ENCODE measurements at places on chromosomes 16 and 17.

GRCh38 chr16:14600164-14600563 lies 29.9 kb downstream of the PARN start:
- no peak for DNase-seq
- H3K36me3 ChIP-seq = peaks cover 3% of the 10 kb centered on the region
- no peak overlapping the region for H3K4me3 ChIP-seq
- H3K4me1 ChIP-seq = no peaks in the 10 kb centered on the region

- H3K4me1 ChIP-seq = peaks cover 3% of the 10 kb centered on the region
- H3K27ac ChIP-seq = no peak overlapping the region
- DNase-seq = no peak
- H3K36me3 ChIP-seq = no peaks in the 10 kb centered on the region
- no peaks in the 10 kb centered on the region for H3K27me3 ChIP-seq
- no peak overlapping the region for H3K4me3 ChIP-seq
Observed at GRCh38 chr16:67598527-67598926, 36.2 kb downstream of the CTCF start.

GRCh38 chr16:10525214-10525825 lies 55.1 kb downstream of the EMP2 start:
- no peaks in the 10 kb centered on the region for H3K27me3 ChIP-seq
- DNase-seq = no peak
- no peaks in the 10 kb centered on the region for H3K4me1 ChIP-seq
- no peak overlapping the region for H3K4me3 ChIP-seq
- no peak overlapping the region for H3K27ac ChIP-seq
- peaks cover 1% of the 10 kb centered on the region for H3K36me3 ChIP-seq

DNA sequence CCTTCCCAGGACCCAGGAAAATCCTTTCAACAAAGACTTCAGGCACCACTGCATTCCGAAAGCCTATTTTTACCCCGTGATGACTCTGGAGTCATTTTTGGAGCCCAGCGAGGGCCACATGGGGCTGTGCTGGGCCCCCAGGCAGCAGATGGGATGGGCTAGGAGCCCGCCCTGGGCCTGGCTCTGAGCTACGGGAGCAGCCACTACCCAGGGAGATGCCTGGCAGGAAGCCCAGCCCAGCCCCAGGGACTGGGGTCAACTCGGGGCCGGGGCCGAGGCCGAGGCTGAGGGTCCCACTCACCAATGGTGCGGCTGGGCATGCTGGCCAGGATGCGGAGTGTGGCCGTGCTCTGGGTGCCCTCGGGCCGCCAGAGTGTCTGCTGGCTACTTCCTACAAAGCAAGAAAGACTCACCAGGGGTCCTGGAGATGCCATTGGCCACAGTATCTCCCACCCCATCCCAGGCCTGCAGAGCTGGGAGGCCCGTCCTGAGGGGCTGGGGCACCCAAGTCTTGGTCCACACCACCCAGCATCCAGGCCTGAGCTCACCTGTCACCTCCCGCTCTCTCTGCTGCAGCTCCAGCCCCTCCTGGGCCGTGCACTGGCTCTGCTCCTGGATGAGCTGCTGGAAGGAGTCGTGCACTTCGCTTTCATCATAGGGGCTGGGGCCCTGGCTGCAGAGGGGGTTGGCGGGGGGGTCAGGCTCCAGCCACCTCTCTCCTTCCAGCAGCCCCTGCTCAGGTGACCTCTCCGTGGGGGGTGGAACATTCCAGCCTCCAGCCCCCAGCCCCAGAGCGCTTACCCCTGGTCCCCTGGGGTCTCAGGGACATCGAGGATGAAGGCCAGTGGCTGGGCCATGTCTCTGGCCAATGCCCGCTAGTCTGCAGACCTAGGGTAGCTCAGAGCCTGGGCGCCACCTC lies 2.3 kb downstream of the TMC6 start:
- peak; percentile 54 for DNase-seq
- H3K4me1 ChIP-seq = no peaks in the 10 kb centered on the region
- H3K27ac ChIP-seq = no peak overlapping the region
- no peaks in the 10 kb centered on the region for H3K36me3 ChIP-seq

DNA sequence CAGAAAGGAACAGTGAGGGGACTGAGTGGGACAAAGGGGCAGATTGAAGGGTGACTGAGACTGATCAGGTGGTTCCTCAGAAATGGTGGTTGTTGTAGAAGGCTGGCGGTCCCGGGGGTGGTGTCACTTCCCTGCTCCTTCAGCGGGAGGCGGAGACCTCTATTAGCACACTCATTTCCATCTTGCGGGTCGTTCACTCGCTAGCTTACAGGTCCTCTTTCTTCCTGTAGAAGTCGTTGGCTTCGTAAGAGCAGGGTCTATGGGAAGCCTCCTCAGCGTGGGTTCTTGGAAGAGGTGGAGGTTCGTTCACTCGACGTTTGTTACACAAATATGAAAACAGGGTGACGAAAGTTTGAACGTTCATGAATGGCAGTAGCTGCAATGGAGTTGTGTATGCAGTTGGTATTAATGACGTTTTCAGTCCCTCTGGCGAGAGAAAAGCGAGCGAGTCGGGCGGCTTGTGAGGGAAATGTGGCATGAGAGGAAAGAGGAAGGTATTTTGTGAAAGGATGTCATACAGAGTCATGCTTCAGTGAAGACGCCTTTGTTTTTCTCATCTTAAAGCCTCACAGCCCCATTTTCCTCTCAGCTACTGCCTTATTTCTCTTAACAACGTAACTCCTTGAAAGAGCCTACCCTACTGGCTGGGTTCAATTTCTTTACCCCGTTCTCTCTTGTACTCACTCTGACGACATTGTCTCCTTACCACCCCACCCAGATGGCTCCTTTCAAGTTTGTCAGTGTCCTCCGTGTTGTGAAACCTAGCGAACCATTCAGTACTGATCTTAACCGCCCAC lies 667 bp downstream of the EFCAB13 start:
- no peaks in the 10 kb centered on the region for H3K4me1 ChIP-seq
- no peaks in the 10 kb centered on the region for H3K36me3 ChIP-seq
- H3K27ac ChIP-seq = peak overlapping the region; percentile 57
- H3K4me3 ChIP-seq = peak overlapping the region; percentile 46

DNA sequence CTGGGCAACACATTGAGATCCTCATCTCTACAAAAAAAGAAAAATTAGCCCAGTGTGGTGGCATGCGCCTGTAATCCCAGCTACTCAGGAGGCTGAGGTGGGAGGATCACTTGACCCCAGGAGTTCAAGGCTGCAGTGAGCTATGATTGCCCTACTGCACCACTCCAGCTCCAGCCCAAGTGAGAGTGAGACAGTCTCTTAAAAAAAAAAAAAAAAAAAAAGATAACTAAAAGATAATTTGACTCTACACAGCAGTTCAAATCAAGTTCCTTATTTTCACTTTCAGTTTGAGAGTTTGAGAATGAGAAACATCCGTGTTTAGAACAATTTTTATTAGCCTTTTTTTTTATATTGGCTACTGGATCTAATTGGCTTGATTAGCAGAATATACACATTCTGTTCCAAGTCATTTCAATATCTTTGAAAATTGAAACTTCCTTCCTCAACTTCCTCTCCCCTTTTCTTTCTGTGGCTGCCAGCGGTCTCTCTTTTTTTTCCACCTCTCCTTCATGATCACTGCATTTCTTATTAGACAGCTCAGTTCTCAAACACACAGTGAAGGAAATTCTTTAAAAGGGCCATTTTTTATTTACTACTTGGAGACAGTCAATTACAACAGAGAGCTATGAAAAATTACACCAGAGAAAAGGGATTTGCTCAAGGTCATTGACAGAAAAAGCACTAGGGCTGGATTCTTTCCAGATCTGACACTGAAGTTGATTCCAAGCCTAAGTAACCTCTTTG lies 4.5 kb upstream of the ACSF2 start:
- H3K27me3 ChIP-seq = no peaks in the 10 kb centered on the region
- no peak overlapping the region for H3K27ac ChIP-seq
- DNase-seq = no peak
- H3K36me3 ChIP-seq = no peaks in the 10 kb centered on the region

- no peak overlapping the region for H3K27ac ChIP-seq
- no peaks in the 10 kb centered on the region for H3K27me3 ChIP-seq
- DNase-seq = no peak
- no peak overlapping the region for H3K4me3 ChIP-seq
Observed at GRCh38 chr17:77640252-77640651, 318.3 kb upstream of the TNRC6C start.

GRCh38 chr17:3890082-3890877 lies 2.6 kb downstream of the CAMKK1 start:
- H3K27ac ChIP-seq = peak overlapping the region; percentile 68
- no peaks in the 10 kb centered on the region for H3K36me3 ChIP-seq
- H3K4me3 ChIP-seq = no peak overlapping the region
- H3K27me3 ChIP-seq = no peaks in the 10 kb centered on the region

DNA sequence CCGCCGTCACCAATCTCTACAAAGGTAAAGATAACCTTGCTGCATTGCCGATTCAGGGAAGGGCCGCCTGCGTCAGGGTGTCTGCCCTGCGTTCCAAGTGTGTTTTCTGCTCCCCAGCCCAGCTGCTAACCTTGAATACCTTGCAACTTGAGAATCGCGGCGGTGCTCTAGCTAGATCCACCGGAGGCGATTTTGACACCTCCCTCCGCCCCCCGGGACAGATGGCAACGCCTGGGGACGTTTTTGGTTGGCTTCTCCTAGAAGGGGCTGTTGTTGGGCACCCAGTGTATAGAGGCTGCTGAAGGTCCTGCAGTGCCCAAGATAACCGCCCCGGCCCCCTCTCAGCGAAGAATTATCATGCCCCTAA lies 1.5 kb downstream of the HAPSTR1 start:
- H3K27ac ChIP-seq = no peak overlapping the region
- DNase-seq = no peak
- H3K4me1 ChIP-seq = peaks cover 4% of the 10 kb centered on the region
- peaks cover 2% of the 10 kb centered on the region for H3K27me3 ChIP-seq

DNA sequence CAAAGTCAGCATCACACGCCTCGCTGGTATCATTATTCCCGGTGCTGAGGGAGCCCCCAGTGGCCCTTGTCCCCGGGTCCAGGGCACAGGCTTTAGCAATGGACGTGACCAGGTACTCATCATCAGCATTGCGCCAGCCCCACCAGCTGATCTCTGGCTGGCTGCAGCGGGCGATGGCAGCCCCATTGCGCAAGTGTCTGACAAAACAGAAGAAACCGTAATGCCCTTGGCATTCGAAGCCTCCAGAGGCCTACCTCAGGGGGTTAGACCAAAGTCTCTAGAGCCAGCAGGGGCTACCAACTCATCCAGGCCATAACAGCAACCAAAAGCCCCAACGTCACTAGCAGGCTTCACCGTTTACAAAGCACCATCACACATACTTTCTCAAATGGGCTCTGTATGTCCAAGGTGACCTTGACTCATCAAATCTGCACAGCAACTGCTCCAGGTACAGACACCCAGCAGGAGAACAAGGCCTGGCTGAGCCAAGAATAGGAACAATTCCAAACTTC lies 7.3 kb downstream of the MTMR4 start:
- H3K4me3 ChIP-seq = no peak overlapping the region
- DNase-seq = no peak
- no peak overlapping the region for H3K27ac ChIP-seq
- no peaks in the 10 kb centered on the region for H3K4me1 ChIP-seq
- no peaks in the 10 kb centered on the region for H3K27me3 ChIP-seq
- H3K36me3 ChIP-seq = no peaks in the 10 kb centered on the region

DNA sequence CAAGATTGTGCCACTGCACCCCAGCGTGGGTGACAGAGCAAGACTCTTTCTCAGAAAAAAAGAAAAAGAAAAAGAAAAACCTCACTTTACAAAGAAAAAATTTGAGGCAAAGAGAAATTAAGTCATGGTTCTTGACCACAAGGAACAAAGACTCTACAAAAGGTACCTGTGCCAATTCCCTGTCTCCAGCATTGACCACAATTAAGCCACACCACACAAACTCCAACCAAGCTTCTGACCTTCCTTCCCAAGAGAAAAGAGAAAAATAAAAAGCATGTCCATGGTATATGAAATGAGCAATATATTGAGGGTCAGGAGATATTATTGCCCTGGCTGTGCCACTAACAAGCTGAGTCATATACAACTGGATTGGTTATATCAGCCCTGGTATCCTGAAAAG lies 146.3 kb upstream of the NOG start:
- H3K27ac ChIP-seq = no peak overlapping the region
- no peak overlapping the region for H3K4me3 ChIP-seq
- no peaks in the 10 kb centered on the region for H3K27me3 ChIP-seq
- no peaks in the 10 kb centered on the region for H3K4me1 ChIP-seq
- H3K36me3 ChIP-seq = no peaks in the 10 kb centered on the region
- no peak for DNase-seq

DNA sequence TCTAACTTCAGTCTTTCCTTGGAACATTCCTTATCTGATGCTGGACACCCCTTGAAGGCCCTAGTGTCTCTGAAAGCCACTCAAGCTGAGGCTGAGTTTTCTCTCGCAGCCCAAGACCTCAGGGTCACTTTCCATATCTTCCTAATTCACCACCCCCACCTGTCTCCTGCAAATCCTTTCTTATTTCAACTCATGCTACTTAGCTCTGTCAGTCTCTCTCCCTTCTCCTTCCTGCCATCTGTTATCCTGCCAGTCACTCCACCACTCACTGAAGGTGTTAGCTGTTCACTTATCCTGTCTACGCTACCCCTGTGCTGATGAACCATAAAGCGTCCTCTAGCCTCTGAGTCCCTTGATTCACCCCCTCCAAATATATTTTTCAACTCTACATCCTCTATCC lies 143.9 kb upstream of the SHISA6 start:
- H3K4me1 ChIP-seq = no peaks in the 10 kb centered on the region
- no peak overlapping the region for H3K27ac ChIP-seq
- no peaks in the 10 kb centered on the region for H3K36me3 ChIP-seq

- H3K27me3 ChIP-seq = no peaks in the 10 kb centered on the region
- no peak within 1 kb of the TSS for H3K27ac ChIP-seq
- no peaks in the 10 kb centered on the region for H3K36me3 ChIP-seq
- no peak for DNase-seq
- H3K4me3 ChIP-seq = no peak within 1 kb of the TSS
Observed at GRCh38 chr16:66366433-66367299, at the start of gene CDH5. TSS of gene CDH5 (plus strand) at chr16:66366691. CDS start at chr16:66379338, 12,647 bp downstream.

All from aorta (tissue), 5 donors.